ENCODE measurements at places on chromosomes 6 and 20. TPM values are rescaled to one million over a fixed set of nuclear protein-coding genes. Genes with fewer than 3 reads are reported as not detected.

GRCh38 chr20:52481443-52481842 is 289.9 kb upstream of the ZFP64 start:
- no peak for DNase-seq

- no peak for DNase-seq
Measured at GRCh38 chr6:123904228-123904627, 100.6 kb downstream of the NKAIN2 start.

- no peak for DNase-seq
Measured at GRCh38 chr6:159726255-159726917, 920 bp upstream of the WTAP start.

- no peak for DNase-seq
Measured at GRCh38 chr6:43779852-43780236, 9.8 kb downstream of the VEGFA start.

- DNase-seq = no peak
Measured at GRCh38 chr20:16407251-16408067, 165.8 kb downstream of the KIF16B start.

- DNase-seq = no peak
Measured at GRCh38 chr6:159914565-159914923, 23.8 kb downstream of the MAS1 start.

DNA sequence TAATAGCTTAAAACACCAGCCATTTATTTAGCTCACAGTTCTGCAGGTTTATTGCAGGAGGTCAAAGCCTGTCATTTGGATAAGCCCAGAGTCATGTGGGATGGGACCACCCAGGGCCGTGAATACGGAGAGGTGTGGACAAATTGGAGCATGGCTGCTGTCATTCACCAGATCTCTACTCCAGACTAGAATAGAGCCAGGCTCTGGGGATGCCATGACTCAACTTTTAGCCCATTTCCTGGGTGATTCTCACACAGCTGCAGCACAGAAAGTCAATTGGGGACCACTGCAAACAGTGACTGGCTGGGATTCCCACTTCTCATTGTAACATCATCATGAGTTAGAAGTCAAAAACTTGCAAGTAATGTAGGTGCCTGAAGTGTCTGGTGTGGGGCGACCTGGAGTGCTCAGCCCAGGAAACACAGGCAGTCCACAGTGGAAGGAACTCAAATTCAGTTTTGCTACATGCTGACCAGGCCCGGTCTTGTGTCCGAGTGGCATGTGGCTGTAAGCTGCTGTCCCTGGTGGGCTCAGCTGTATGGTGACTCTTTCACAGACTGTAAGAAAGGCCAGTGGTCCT is 174.3 kb downstream of the SCP2D1 start:
- DNase-seq = no peak

DNA sequence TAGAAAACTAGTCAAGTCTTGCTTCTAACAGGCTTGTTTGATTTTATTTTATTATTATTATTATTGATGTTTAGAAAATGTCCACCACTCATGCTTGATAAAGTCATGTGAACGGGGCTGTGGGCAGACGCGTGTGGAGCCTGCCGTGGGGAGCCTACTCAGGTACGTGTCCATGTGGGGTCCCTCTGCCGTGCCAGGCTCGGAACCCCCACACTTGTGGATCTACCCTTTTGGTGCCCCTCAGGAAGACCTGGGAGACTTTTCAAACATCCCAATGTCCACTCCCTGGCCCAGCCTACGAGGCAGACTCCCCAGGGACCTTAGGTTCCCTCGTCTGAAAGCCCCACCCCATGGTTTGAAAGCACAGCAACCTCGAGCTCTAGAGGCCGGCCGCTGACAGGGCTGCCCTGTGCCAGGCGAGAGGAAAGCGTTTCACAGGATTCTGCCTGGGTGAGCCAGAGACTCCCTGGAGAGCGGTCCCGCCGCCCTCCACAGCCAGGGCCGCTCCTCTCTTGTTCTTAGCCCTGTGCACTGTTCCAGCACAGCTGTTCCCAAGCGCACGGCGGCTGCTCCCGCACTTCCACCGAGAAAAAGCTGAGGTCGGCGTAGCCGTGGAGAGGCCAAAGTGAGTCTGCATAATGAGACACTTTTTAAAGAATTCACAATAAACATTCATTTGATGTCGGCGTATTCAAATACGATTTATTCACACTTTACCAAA is 249.7 kb downstream of the TTLL2 start:
- no peak for DNase-seq

- DNase-seq = no peak
Measured at GRCh38 chr6:157194643-157195042, 128.7 kb downstream of the TMEM242 start.

DNA sequence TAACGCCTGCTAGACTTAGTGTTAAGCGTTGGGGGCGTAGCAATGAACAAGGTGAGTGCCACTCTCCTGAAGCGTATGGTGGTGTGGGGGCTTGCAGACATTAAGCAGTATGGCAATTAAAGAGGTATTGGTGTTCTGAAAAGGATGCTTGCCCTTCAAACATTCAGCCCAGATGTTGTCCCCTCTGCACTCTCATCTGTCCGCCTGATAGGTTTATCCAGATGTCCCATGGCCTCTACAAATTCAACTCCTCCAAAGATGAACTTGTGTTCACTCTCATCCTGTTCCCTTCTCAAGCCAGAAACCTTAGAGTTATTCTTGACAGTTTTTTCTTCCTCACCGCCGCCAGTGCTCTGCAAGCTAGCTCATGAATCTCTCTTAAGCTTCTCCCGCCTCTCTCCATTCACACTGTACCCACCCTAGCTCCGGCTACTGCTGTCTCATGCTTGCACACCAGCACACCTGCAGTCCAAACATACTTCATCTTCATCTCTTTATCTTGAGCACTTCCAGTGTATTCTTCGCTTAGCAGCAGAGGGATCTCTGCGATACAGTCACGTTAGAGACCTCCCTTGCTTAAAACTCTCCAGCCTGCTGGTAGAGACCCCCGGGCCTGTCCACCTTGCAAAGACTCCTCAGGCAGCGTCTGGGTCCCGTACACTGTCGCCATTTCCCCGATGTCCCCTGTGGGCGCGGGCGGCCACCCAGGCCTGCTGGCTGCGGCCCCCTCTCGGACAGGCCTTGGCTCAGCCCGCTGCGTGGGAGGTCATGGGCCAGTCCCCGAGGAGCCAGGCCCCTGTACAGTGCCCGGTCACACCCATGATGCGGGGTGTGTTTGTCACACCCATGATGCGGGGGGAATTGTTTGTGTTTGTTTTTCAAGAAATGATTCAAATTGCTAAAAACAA is 962 bp downstream of the DDX27 start:
- DNase-seq = no peak

- DNase-seq = no peak
Measured at GRCh38 chr6:85942844-85943243, 300.2 kb upstream of the SYNCRIP start.

GRCh38 chr6:43097098-43097489 is 21.0 kb downstream of the PTK7 start:
- no peak for DNase-seq

DNA sequence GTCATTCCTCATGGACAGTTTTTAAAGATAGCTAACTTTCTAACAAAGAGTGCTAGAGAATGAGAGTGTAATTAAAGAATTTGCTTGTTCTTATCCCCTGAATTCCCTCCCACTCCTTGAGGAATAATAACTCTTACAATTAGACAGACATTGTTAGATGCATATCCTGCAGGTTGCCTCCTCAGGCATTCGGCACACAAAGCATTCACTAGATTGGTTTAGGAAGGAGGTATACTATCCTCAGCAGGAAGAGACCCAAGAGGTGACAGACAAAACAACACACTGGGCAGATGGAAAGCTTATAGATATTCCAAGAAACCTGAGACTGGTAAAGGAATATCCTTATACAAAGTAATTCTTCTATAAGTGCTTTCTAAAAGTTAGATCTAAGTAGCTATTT is 109.1 kb upstream of the FAM184A start:
- DNase-seq = no peak

- no peak for DNase-seq
Measured at GRCh38 chr20:58549231-58550209, 34.3 kb upstream of the APCDD1L start.

- DNase-seq = no peak
Measured at GRCh38 chr6:1496836-1497760, 107.7 kb downstream of the FOXF2 start.

- no peak for DNase-seq
Measured at GRCh38 chr20:14518648-14519047, 181.2 kb upstream of the FLRT3 start.

GRCh38 chr6:2921520-2922115 is 18.5 kb upstream of the SERPINB9 start:
- no peak for DNase-seq

DNA sequence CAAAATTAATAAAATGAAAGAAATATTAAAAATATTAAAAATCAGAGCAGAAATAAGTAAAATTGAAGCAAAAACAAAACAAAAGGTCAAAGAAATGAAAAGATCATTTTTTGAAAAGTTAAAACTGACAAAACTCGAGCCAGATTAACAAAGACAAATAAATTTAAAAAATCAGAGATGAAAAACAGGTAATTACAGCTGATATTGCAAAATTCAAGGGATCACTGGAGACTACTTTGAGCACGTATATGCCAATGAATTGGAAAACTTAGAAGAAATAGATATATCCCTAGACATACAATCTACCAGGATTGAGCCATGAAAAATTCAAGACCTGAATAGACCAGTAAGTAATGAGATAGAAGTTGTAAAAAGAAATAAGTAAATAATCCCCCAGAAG is 446.2 kb upstream of the EYS start:
- no peak for DNase-seq

DNA sequence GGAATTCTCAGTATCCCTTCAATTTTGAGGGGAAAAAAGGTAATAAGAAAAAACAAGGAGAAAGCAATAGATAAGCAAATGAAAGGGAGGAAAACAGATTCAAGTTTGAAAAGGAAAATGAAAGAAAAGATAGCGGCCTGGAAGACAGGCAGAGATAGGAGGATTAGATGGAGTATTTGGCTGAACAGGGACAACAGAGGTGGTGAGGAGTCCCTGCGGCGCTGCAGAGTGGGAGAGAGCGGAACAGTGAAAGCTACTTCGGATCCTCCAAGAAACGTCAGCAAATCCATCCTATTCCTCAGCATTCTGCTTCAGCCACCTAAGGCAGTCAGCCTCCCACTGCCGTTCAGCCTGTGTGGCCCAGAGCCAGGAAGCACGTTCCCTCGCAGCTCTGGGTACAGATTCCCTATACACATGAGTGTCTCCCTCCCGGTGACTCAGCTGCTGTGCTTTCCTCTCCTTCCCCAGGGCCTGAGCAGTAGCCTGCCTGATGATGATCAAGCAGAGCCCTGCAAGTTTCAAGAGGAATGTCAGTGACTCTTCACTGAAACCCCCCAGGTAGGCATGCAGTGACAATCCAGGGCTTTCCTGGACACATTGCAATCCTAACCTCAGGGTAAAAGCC is 43.4 kb upstream of the CDYL start:
- no peak for DNase-seq

DNA sequence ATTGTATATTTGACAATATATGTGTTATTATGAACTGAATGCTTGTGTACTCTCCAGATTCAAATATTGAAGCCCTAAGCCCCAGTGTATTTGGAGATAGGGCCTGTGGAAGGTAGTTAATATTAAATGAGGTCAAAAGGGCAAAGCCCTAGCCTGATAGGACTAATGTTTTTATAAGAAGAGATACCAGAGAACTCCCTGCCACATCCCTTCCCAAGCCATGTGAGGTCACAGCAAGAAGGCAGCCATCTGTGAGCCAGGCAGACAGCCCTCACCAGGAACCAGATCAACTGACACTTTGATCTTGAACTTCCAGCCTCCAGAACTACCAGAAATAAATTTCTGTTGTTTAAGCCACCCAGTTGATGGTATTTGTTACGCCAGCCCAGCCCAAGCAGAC is 36.4 kb upstream of the FBXL4 start:
- DNase-seq = no peak

GRCh38 chr6:9025228-9025627 is 589.9 kb upstream of the SLC35B3 start:
- DNase-seq = no peak

The PHACTR1 gene
- 0.31 TPM for total RNA-seq

The MMP24 gene
- total RNA-seq = not detected

The C6orf141 gene
- 0.42 TPM for total RNA-seq

The MUC21 gene
- not detected for total RNA-seq

The ADAT2 gene
- total RNA-seq = 39.5 TPM

The CGA gene
- not detected for total RNA-seq

The ZKSCAN8 gene
- total RNA-seq = 14.8 TPM

The ABHD16B gene
- not detected for total RNA-seq

The NINL gene
- 2.9 TPM for total RNA-seq
